Mesangial cell (primary cell): ENCODE measurements at places on chromosomes 2 and 18. TPM values are rescaled to one million over a fixed set of nuclear protein-coding genes. Genes with fewer than 3 reads are reported as not detected.

The COL3A1 gene
- 123 and 540 TPM in 2 replicates for total RNA-seq

The SLC38A11 gene
- 3.2 TPM in 1 of 2 replicates, not detected in the other for total RNA-seq

The GAL3ST2 gene
- total RNA-seq: 1.0 TPM in 1 of 2 replicates, not detected in the other

The CLEC4F gene
- total RNA-seq: not detected in 2 replicates

The SOX11 gene
- 8.5 and 10.4 TPM in 2 replicates for total RNA-seq

The C18orf54 gene
- total RNA-seq: 3.2 and 7.3 TPM in 2 replicates

The NETO1 gene
- total RNA-seq: 15.0 and 32.1 TPM in 2 replicates

The IGFBP5 gene
- total RNA-seq: 141 and 187 TPM in 2 replicates

The TTN gene
- total RNA-seq: under 0.01 TPM in 2 replicates

The MRO gene
- total RNA-seq: under 0.01 and 0.25 TPM in 2 replicates

The RSAD2 gene
- total RNA-seq: 0.25 TPM in 1 of 2 replicates, not detected in the other

The PRKAG3 gene
- not detected in 2 replicates for total RNA-seq

The IL36A gene
- total RNA-seq: not detected in 2 replicates

The IMPA2 gene
- total RNA-seq: 28.5 and 141 TPM in 2 replicates

The CRYBA2 gene
- not detected in 2 replicates for total RNA-seq

The SCTR gene
- total RNA-seq: 1.4 TPM in 1 of 2 replicates, not detected in the other

The PSTPIP2 gene
- total RNA-seq: 3.9 and 4.9 TPM in 2 replicates

The C2orf69 gene
- 5.2 and 7.7 TPM in 2 replicates for total RNA-seq

The SLC14A1 gene
- 0.38 and 2.8 TPM in 2 replicates for total RNA-seq

The GALR1 gene
- total RNA-seq: not detected in 2 replicates

The KRTCAP3 gene
- total RNA-seq: 0.49 and 8.9 TPM in 2 replicates

The HS6ST1 gene
- total RNA-seq: 15.5 and 97.2 TPM in 2 replicates

The CAPN14 gene
- total RNA-seq: 0.13 TPM in 1 of 2 replicates, not detected in the other

The GALNT5 gene
- 1.8 and 2.4 TPM in 2 replicates for total RNA-seq

The SERPINB8 gene
- 5.1 and 7.8 TPM in 2 replicates for total RNA-seq

The NR4A2 gene
- total RNA-seq: 0.25 TPM in 1 of 2 replicates, not detected in the other

The KLHL30 gene
- 0.16 and 5.5 TPM in 2 replicates for total RNA-seq

The RPE gene
- 56.8 and 69.4 TPM in 2 replicates for total RNA-seq

The PARD6G gene
- 3.7 and 5.3 TPM in 2 replicates for total RNA-seq

The LRRFIP1 gene
- total RNA-seq: 33.6 and 49.5 TPM in 2 replicates

The PLEKHH2 gene
- total RNA-seq: 2.8 and 8.2 TPM in 2 replicates

The MOB4 gene
- total RNA-seq: 14.6 and 19.7 TPM in 2 replicates

The HOXD1 gene
- 2.0 and 6.8 TPM in 2 replicates for total RNA-seq

The SYT4 gene
- total RNA-seq: not detected in 2 replicates
